Stimulated activated CD8-positive, alpha-beta memory T cell treated with anti-CD3 and anti-CD28 coated beads, Interleukin-15, amount 100 ng/mL, for 24 hours (primary cell): ENCODE measurements at places on chromosomes 6 and 20.

- no peak for DNase-seq
These were observed 43.7 kb downstream of the NINL start for GRCh38 chr20:25541676-25542075.

GRCh38 chr6:133583907-133584427 is 304.9 kb upstream of the TCF21 start:
- no peak for DNase-seq

DNA sequence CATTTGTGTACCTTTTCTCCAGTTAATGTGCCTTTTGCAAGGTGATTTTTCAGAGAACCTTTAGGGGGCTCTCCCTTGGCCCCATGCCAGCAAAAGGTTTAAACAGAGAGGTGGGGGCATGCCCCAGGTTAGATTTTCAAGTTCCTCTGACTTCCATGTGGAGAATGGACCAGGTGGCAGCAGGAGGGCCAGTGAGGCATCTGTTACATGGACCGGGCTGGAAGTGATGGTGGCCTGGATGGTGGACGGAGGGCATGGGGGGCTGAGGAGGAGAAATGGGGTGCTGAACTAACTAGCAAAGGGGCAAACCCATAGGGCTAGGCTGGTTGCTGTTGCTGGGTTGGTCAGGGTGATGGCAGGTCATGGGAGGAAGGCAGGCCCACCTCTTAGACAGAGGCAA is 20.7 kb upstream of the BPI start:
- DNase-seq, result no peak

DNA sequence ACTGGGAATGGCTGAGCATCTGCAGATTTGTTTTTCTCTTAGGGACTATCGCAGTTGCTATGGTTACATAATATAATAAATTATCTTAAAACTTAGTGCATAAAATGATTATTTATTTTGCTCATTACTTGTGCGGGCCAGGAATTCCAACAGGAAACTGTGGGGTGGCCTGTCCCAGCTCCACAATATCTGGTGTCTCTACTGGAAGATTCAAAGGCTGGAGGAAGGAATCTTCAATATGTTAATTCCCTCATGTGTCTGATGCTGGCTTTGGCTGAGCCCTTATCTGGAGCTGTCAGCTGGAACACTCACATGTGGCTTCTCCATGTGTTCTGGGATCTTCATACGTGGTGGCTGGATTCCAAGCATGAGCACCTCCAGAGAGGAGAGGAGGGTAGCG is 23.9 kb upstream of the B3GAT2 start:
- no peak for DNase-seq

- no peak for DNase-seq
These were observed 818 bp upstream of the TRMT11 start for GRCh38 chr6:125985522-125985921.

GRCh38 chr20:49658508-49658907 is 55.2 kb downstream of the B4GALT5 start:
- DNase-seq, result no peak

DNA sequence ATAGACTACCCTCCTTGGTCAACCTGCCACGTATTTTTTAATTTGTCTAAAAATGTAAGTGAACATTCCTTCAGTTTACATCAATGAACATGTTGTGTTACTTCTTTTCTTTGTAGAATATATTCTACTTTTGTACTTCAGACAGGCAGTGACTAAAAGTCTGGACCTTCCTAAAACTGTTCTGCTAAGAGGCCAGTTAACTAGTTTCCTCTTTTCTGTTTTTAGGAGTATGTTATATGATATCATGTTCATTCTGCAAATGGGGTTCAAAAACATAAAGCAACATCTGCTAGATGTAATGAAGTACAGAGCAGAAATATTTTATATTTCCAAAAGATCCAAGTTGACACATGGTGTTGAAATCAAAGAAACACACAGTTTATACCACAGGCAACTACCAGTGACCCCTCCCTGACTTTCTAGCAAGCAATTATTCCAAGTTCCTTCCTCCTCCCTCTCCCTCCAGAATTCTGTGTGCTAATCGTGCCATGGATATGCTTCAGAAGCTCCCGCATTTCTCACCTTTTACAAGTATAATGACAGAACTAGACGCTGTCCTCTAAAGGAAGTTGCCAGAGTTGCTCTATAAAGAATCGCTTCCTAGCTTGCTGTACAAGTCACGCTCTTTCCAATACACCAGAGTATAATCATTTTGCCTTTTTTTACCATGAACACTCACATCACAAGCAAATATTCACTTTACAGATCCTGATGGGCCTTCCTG is 64.7 kb downstream of the ARHGAP18 start:
- no peak for DNase-seq

DNA sequence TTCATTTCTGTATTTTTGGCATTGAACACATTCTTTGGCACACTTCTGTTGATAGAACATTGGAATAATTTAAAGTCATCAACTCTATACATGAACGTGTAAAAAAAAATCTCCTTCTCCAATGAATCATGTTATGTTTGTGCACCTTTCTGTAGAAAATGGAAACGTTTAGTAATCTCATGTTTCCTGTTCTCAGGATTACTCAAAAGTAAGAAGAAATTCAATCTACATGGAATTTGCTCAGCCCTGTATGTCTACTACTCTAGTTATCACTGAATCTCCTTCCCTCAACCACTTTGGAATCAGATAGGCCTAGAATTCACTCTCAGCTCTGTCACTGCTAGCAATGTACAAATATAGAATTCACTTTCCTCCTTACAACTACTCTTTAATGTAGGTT is 103.6 kb downstream of the COL21A1 start:
- DNase-seq, result no peak

- DNase-seq, result no peak
These were observed 166.0 kb upstream of the KCNG1 start for GRCh38 chr20:51188941-51189340.

DNA sequence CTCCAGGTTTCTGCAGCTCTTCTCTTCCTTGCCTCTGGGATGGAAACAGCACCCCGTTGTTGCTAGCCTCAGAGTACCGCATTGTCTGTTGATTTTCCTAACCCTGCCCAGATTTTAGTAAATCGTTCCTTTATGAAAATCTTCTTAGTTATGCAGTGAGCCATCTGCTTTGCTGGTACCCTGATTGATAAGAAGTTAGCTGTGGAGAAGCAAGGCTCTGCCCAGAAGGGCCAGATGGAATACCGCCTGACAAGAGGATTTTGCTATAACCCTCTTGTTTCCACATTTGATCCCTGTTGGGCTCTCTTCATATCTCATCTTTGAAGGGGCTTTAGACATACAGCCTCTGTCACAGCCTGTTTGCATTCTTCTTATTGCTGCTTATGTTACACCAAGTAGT is 229.0 kb downstream of the CDKAL1 start:
- no peak for DNase-seq

DNA sequence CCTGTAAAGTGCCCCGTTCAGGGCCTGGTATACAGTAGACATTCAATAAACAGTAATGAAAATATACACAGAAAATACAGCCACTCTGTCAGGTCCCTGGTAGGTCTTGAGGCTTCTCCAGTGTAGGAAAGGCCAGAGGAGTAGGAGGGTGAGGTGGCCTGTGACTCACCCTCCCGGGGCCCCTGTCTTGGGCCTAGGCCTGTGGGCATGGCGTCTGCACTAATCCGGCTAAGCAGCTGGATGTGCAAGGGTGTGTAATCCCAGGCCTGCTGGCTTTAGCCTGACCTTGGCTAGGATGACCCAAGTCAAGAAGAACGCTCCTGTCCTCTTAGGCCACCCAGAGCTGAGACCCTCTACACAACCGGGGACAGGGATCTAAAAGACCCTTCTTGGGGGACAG is 84.9 kb downstream of the KCNB1 start:
- DNase-seq, result no peak

DNA sequence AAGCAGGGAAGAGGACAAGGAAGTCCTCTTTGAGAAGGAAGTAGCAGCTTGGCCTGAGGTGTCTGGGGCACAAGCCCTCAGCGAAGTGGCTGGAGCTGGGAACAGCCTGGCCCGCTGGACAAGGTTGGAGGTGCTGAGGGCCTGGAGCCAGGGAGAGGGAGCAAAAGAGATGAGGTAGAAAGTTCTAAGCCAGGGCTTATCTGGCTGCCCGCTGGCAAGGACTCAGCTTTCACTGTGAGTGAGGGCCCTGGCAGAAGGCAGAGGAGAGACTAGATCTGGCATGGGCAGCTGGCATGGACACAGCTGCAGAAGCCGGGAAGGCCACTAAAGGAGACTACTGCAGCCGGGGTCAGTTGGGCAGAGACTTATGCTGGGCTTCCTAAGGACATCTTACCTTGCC is 21.8 kb upstream of the PCMTD2 start:
- DNase-seq, result no peak

GRCh38 chr20:54456961-54457360 is 18.4 kb upstream of the DOK5 start:
- no peak for DNase-seq

GRCh38 chr6:150813319-150813992 is 52.0 kb upstream of the MTHFD1L start:
- DNase-seq, result no peak

GRCh38 chr20:61119794-61120410 is 132.2 kb upstream of the CDH4 start:
- DNase-seq, result no peak

DNA sequence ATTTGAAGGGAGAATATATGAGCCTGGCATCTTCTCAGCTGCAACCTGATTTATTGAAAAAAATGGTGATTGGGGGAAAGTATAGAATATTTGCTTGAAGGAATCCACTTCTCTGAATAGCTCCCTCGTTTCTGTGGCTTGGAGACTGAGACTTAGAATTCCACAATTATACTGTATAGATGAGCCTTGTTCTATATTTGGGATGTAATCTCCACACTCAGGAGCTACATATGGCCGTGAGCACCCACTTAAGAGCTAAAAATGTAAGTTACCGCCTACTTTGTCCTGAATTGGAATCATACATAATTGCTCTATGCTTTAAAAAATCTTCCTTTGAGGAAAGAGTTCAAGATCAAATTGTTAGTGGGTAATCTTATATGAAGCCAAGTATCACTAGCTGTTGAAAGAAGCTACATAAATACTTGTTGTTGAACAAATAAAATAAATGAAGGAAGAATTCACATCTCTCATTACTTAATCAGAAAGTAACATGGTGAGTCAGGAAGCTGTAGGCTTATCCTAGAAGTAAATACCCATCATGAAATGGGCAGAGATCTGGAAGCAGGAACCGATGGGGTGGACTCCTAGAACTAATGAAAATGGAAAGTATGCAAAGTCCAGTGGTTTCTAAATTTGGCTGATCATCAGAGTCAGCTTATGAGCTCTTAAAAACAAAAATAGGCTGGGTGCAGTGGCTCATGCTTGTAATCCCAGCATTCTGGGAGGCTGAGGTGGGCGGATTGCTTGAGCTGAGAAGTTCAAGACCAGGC is 254.3 kb downstream of the SOX4 start:
- no peak for DNase-seq

- peak; percentile 3 for DNase-seq
These were observed 37.9 kb upstream of the SLC23A2 start for GRCh38 chr20:5039255-5039657.

DNA sequence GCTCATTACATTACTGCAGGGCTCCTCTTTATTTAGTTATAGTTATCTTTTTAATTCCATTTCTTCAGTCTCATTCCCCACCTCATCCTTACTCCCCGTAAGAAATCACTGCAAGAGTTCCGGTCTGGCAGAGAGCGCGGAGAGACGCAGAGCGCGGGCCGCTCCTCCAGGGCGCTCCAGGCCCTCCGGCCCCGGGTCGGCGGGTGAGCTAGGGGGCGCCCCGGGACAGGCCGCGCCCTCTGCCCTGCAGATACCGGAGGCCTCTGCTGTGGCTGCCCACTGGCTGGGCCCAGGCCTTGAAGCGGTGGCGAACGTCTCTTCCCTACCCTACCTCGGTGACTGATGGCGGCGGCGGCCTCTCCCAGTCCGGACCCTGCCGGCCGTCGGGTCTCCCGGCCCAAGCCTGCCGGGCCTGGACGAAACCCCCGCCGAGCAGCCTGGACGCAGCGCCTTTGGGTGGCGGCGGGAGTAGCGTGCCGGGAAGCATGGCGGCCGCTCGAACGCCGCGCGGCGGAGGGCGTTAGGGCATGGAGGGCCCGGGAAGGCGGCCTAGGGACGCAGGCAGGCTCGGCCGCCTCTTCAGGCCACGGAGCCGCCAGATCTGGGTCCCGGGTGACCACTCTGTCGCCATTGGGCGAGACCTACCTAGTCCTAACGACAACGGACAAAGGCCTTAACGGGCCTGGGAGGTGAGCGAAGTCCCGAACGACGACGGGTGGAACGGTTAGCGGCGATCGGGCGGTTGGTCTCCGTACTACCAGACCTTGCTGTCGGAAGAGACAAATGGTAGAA is 16.4 kb upstream of the HMGN4 start:
- DNase-seq, result peak; percentile 25

- no peak for DNase-seq
These were observed 66.2 kb downstream of the ARMC2 start for GRCh38 chr6:108914235-108915022.

- no peak for DNase-seq
These were observed 575 bp upstream of the CNR1 start for GRCh38 chr6:88166493-88167351.

DNA sequence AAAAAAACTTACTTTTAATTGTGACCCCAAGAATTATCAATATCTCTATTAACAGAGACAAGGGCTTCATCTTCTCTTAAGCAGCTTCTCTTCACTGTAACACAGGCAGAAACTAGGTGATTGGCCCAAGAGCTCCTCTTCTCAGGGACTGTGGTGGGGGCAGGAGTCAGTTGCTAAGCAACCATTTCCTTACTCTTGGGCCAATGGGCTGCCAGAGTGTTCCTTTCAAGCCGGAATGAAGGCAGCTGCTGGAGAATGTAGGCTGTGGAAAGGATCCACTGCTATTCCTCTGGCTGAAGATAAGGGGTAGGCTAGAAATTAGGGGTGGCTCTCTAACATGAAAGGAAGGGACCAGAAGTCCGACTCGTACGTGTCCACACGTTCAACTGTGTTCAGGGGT is at the start of gene SEL1L2:
Gene SEL1L2, minus strand, starts transcription at position 150 of the 400 bp plus-strand sequence. Its CDS starts 80 bp downstream, at position 70.
- DNase-seq, result no peak

DNA sequence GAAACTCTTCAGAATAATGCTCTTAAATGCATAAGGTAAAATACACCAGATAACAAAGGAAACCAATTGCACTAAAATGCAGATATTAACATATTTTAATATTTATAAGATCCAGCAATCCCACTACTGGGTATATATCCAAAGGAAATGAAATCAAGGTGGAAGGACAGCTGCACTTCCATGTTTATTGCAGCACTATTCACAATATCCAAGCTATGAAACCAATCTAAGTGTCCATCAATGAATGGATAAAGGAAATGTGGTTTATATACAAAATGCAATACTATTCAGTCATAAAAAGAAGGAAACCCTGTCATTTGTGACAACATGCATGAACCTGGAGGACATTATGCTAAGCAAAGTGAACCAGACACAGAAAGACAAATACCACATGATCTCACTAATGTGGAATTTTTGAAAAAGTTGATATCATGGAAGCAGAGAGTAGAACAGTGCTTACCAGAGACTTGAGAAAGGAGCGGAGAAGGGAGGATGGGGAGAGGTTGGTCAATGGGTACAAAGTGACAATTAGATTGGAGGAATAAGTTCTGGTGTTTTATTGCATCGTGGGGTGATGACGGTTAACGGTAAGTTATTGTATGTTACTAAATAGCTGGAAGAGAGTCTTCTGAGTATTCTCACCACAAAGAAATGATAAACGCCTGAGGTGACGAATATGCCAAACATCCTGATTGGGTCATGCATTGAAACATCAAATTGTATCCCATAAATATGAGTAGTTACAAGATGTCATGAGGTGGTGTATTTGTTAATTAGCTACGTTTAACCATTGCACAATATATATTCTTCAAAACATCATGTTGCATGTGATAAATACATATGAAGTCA is 37.9 kb upstream of the RNF24 start:
- DNase-seq, result no peak

GRCh38 chr6:73727114-73727513 is 31.1 kb downstream of the CD109 start:
- no peak for DNase-seq

GRCh38 chr6:143187238-143187923 is 126.7 kb downstream of the AIG1 start:
- DNase-seq, result no peak
